ENCODE measurements at places on chromosomes 1 and 21. TPM values are rescaled to one million over a fixed set of nuclear protein-coding genes. Genes with fewer than 3 reads are reported as not detected.

PLA2G5 gene
- polyA plus RNA-seq: not detected

SLC16A1 gene
- polyA plus RNA-seq: 1.0 TPM

SPEN gene
- polyA plus RNA-seq: 3.1 TPM

TMPRSS15 gene
- not detected for polyA plus RNA-seq

CELA2A gene
- not detected for polyA plus RNA-seq

GRCh38 chr1:111592389-111593361 is 26.9 kb upstream of the RAP1A start:
- peaks cover 8% of the 10 kb centered on the region for H3K4me1 ChIP-seq
- H3K4me3 ChIP-seq: no peak overlapping the region
- H3K27ac ChIP-seq: no peak overlapping the region
- no peaks in the 10 kb centered on the region for H3K27me3 ChIP-seq
- no peaks in the 10 kb centered on the region for H3K36me3 ChIP-seq
- no peak for DNase-seq

DNA sequence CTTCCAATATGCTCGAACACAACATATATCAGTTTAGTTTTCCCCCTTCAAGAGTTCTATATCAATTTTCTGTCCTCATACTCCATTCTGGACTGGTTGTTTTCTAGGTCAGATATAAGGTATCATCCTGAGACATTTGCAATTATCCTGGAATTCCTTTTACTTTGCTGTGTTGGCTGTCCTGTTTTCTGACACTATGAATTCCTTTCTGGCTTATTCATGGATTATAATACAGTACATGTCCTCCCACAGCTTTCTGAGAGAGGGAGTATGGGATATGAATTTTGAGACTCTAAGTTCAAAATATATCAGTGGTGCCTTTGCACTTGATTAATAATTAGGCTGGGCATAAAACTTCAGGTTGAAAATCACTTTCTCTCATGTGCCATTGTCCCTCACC is 11.9 kb downstream of the PHTF1 start:
- no peaks in the 10 kb centered on the region for H3K27me3 ChIP-seq
- H3K4me1 ChIP-seq: no peaks in the 10 kb centered on the region
- H3K27ac ChIP-seq: no peak overlapping the region
- H3K36me3 ChIP-seq: peaks cover 44% of the 10 kb centered on the region
- DNase-seq: no peak

GRCh38 chr1:204453141-204453772 is 41.3 kb downstream of the PIK3C2B start:
- peaks cover 5% of the 10 kb centered on the region for H3K4me1 ChIP-seq
- H3K4me3 ChIP-seq: no peak overlapping the region
- no peak overlapping the region for H3K27ac ChIP-seq
- no peaks in the 10 kb centered on the region for H3K27me3 ChIP-seq

- H3K36me3 ChIP-seq: no peaks in the 10 kb centered on the region
- no peak overlapping the region for H3K4me3 ChIP-seq
- H3K4me1 ChIP-seq: no peaks in the 10 kb centered on the region
- no peak for DNase-seq
Observed at GRCh38 chr1:210565306-210565705, 236.6 kb downstream of the HHAT start.

GRCh38 chr1:246450611-246451251 is 56.3 kb downstream of the SMYD3 start:
- no peak overlapping the region for H3K27ac ChIP-seq
- H3K27me3 ChIP-seq: no peaks in the 10 kb centered on the region
- no peaks in the 10 kb centered on the region for H3K36me3 ChIP-seq
- peak; percentile 9 for DNase-seq

DNA sequence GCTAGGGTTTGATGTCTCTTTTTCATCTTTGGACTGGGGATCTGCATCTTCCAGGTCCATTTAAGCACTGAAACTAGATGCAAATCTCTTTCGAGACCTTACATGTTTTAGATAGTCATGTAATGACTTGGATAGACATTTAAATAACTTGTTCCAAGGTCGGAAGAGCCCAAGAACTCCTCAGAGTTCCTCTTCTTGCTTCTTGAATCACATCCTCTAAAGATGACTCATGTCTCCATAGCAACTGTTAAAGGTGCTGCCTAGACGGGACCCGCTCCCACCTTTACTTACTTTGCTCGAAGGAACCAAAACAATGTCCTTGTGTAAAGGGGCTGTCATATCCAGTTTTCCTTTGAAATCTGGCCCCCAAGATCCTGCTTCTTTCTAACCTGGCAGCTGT is 130.0 kb downstream of the EDEM3 start:
- H3K4me1 ChIP-seq: peaks cover 8% of the 10 kb centered on the region
- no peaks in the 10 kb centered on the region for H3K27me3 ChIP-seq
- no peak overlapping the region for H3K27ac ChIP-seq
- H3K36me3 ChIP-seq: no peaks in the 10 kb centered on the region

DNA sequence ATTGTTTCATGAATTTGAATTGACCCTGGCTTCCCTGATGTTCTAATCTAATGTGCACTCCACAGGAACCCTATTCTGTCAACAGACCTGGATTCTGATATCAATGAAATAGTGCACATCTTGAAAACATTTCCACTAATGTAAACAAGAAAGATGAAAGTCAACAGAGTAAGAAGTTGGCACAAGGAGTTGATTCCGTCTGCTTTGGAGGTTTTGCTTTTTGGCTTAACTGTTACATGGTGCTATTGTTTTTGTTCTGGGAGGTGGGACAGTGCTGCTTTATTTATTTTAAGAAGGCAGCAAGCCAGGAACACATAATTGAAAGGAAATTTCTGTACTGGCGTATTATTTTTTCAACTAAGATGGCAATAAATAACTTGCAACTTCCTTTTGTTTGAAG is 73.3 kb downstream of the LEPR start:
- H3K4me3 ChIP-seq: no peak overlapping the region
- H3K27me3 ChIP-seq: no peaks in the 10 kb centered on the region
- H3K27ac ChIP-seq: no peak overlapping the region
- no peak for DNase-seq
- no peaks in the 10 kb centered on the region for H3K4me1 ChIP-seq

GRCh38 chr1:186671136-186671825 is 8.9 kb downstream of the PTGS2 start:
- no peak overlapping the region for H3K4me3 ChIP-seq
- H3K4me1 ChIP-seq: no peaks in the 10 kb centered on the region
- DNase-seq: no peak
- peaks cover 47% of the 10 kb centered on the region for H3K36me3 ChIP-seq

DNA sequence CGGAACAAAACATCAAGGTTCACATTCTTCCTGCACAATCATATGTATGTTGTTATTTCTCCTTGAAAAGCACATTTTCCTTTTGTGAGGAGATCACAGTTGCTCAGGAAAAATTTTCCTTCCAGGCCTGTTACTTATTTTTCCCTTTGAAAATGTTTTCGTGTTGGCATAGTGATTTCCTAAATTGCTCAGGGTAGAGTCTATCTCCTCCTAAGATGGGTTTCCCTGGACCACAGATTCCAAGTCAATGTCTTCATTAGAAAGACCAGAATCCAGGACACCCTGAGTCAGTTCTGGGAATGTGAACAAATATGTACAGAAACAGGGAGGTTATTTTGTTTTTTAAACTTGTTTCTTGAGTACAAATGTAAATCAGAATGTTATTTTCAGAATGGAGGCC is 94.3 kb upstream of the C1orf105 start:
- H3K27me3 ChIP-seq: no peaks in the 10 kb centered on the region
- DNase-seq: no peak
- no peaks in the 10 kb centered on the region for H3K4me1 ChIP-seq
- no peaks in the 10 kb centered on the region for H3K36me3 ChIP-seq

- DNase-seq: no peak
- no peak overlapping the region for H3K27ac ChIP-seq
- peaks cover 17% of the 10 kb centered on the region for H3K4me1 ChIP-seq
- H3K27me3 ChIP-seq: no peaks in the 10 kb centered on the region
- H3K36me3 ChIP-seq: no peaks in the 10 kb centered on the region
Observed at GRCh38 chr1:41698916-41699860, 214.7 kb upstream of the EDN2 start.

DNA sequence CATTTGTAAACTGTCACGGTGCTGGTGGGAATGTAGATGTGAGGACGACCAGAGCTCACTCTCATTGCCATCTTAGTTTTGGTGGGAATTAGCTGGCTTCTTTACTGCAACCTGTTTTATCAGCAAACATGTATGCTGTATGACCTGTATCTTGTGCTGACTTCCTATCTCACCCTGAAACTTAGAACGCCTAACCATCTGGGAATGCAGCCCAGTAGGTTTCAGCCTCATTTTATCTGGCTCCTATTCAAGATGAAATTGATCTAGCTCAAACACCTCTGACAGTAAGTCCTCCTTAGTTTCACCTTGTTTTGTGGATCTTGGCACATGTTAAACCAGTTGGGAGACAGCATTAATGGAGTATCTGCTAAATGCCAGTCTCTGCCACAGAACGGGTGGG is 174.6 kb downstream of the HLX start:
- H3K4me1 ChIP-seq: peaks cover 9% of the 10 kb centered on the region
- H3K4me3 ChIP-seq: no peak overlapping the region
- no peaks in the 10 kb centered on the region for H3K27me3 ChIP-seq
- no peaks in the 10 kb centered on the region for H3K36me3 ChIP-seq
- no peak overlapping the region for H3K27ac ChIP-seq
- no peak for DNase-seq

All from CD14-positive monocyte (primary cell).